ENCODE measurements at places on chromosomes 1 and 21. TPM values are rescaled to one million over a fixed set of nuclear protein-coding genes. Genes with fewer than 3 reads are reported as not detected.

The NUP210L gene
- 0.48 TPM for total RNA-seq

The KLHDC7A gene
- not detected for total RNA-seq

The PLD5 gene
- total RNA-seq, result 0.24 TPM

The ZBTB37 gene
- total RNA-seq, result 14.3 TPM

The KRTAP6-1 gene
- not detected for total RNA-seq

The LCE1E gene
- not detected for total RNA-seq

The VWA5B1 gene
- total RNA-seq, result not detected

The HES5 gene
- total RNA-seq, result 2.0 TPM

The TAF5L gene
- 12.5 TPM for total RNA-seq

The CELA2B gene
- total RNA-seq, result not detected

The CR1 gene
- 4.1 TPM for total RNA-seq

The KDM1A gene
- total RNA-seq, result 25.8 TPM

The CFHR3 gene
- total RNA-seq, result not detected

The S100A7 gene
- not detected for total RNA-seq

The NTMT2 gene
- 2.0 TPM for total RNA-seq

The DDX59 gene
- 17.3 TPM for total RNA-seq

The CFHR4 gene
- not detected for total RNA-seq

The NR1I3 gene
- not detected for total RNA-seq

The LCE2C gene
- not detected for total RNA-seq

The GPR52 gene
- 4.3 TPM for total RNA-seq

The PER3 gene
- 24.0 TPM for total RNA-seq

The ATP1B1 gene
- 256 TPM for total RNA-seq

The C8A gene
- not detected for total RNA-seq

The TCP10L gene
- 2.5 TPM for total RNA-seq

The OR2AK2 gene
- total RNA-seq, result not detected

The EVA1B gene
- total RNA-seq, result 11.3 TPM

The MNDA gene
- 6.9 TPM for total RNA-seq

The KHDRBS1 gene
- total RNA-seq, result 73.1 TPM

The ALPL gene
- total RNA-seq, result 20.3 TPM

The LORICRIN gene
- not detected for total RNA-seq

The DYRK3 gene
- total RNA-seq, result 11.3 TPM

The ELAPOR1 gene
- total RNA-seq, result 0.30 TPM

The LCE1C gene
- total RNA-seq, result not detected

The SLC6A17 gene
- 0.40 TPM for total RNA-seq

The WDR4 gene
- 8.6 TPM for total RNA-seq

The RHCE gene
- total RNA-seq, result 0.57 TPM

The PTAFR gene
- 2.2 TPM for total RNA-seq

The RGS7 gene
- not detected for total RNA-seq

The KLHL17 gene
- 4.8 TPM for total RNA-seq

The PLPPR4 gene
- 1.0 TPM for total RNA-seq

The MUL1 gene
- total RNA-seq, result 35.1 TPM

All from cardiac septum (tissue), 1 donor.